Colonic mucosa (tissue), 4 donors: ENCODE measurements at places on chromosomes 11 and 22.

- no peak for DNase-seq
These were observed 56.3 kb upstream of the TP53I11 start for GRCh38 chr11:45007011-45007410.

- DNase-seq = no peak
These were observed 165.7 kb upstream of the TTC12 start for GRCh38 chr11:113148652-113149051.

DNA sequence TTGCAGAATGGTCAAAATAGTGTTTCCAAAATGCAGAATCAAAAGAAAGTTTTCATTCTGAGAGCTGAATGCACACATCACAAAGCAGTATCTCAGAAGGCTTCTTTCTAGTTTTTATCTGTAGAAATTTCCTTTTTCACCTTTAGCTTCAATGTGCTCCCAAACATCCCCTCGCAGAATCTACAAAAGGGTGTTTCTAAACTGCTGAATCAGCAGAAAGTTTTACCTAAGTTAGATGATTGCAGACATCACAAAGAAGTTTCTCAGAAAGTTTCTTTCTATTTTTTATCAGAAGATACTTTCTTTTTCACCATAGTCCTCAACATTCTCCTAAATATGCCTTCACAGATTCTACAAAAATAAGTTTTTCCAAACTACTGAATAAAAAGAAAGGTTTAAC lies 239.8 kb downstream of the OR4A5 start:
- DNase-seq = no peak

DNA sequence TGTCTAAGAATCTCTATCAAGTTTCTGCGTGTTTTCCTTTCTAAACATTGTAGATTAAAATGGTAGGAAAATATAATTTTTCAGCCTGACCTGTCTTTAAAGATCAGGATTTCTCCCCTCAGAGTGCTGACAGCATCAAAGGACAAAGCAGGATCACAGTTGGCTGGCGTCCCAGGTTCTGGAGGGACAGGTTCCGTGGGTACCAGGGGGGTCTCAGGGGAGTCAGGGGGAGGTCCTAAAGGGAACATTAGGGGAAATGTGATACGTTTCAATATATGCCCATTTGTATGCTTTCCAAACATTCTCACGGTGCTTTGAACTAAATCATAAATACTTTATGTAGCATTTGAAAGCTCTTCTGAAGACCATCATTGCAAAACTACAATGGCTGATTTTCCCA lies 3.4 kb downstream of the MMP3 start:
- no peak for DNase-seq

DNA sequence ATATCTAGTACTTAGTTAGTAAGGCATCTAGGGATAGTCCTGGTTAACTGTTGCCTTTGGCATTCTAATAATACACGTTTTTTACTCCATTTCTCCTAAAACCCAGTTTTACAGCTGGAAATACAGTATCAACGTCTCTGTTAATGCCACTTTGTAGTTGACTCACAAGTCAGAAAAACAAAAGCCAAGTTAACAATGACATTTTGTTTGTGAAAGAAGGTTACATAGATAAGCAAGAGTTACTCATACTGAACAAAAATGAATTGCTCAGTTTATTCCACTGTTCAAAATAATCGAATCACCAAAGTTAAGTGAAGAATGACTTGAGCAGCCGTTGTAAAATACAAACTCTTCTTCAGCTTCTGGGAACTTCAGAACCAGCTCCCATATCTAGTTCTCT lies 540.3 kb downstream of the ETS1 start:
- DNase-seq = no peak

DNA sequence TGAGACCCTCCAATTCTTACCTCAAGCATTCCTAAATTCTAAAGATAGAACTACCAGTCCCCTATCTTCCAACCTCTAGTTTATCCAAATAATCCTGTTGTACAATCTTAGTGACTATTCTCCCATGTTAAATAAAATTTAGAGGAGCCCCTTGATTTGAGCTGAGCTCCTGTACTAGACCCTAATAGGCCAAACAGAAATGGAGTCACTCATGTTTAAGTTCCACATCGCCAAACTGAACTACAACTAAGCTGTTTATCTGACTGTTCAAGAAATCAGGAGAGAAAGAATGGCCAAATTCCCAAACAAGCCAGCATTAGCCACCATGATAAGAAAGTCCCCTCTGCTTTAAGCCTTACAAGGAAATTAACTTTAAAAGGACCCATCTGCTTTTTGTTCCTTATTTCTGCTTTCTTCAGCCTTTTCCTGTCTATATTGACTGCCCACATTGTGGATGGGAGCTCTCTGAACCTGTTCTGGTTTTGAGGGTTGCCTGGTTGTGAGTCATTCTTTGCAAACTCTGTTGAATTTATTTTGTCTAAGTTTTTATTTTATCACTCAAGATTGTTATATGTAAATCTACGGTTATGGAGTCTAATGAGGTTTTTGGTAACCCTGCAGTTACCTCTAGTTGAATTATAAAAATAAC lies 90.4 kb downstream of the TTC28 start:
- DNase-seq = no peak

- DNase-seq = no peak
These were observed 83.6 kb upstream of the BDNF start for GRCh38 chr11:27783701-27784355.

DNA sequence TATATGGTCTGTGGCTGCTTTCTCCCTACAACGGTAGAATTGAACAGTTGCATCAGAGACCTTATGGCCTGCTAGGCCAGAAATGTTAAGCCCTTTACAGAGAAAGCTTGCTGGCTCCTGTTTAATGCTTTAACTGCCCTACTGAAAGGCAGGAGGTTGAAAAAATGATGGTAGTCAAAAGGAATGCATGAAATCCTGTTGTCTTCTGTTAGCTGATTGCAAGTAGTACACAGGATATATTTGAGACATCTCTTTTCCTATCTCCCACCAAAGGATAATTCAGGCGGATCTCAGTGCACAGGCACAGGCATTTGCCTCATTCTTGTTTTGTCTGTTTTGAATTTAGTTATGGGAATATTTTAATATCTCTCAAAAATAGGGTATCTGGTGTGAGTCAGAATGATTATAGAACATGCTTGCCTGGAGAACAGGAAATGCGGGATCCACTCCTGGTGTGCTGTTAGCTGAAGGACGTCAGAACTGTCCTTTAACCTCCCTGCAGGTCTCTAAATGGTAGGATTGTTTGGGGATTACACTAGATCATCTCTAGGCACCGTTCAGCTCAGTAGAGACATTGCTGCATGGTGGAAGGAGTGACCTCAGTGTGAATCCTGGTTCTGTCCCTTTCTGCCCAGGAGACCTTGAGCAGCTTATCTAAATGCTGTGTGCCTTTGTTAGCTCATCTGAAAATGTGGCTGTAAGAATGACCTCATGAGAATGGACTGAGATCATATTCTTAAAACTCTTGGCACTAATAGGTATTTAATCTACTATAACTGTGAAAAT lies 49.5 kb downstream of the PACS1 start:
- no peak for DNase-seq
